ENCODE measurements at places on chromosomes 4 and X.
A peak's percentile ranks its signal among the peaks of the same experiment; 100 is the strongest.

- no peak for DNase-seq
Observed at GRCh38 chr4:6902318-6903042, 7.1 kb upstream of the TBC1D14 start.

DNA sequence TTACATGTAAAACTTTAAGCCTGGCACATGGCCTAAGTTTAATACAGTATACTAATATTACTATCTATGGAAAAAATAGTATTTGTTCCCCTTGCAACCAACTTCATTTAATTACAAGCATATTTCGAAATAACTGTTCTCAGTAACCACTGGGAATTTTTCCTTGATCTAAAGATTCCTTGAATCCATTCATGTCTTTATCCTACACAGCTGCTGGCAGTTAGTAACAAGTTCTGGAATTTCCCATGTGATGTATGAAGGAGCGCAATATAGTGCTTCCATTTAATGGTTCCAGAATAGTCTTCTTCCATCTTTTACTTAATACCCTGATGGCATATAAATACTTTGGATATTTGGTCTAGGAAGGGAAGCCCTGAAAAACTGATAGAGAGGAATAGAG is 136.5 kb downstream of the AASDH start:
- no peak for DNase-seq

DNA sequence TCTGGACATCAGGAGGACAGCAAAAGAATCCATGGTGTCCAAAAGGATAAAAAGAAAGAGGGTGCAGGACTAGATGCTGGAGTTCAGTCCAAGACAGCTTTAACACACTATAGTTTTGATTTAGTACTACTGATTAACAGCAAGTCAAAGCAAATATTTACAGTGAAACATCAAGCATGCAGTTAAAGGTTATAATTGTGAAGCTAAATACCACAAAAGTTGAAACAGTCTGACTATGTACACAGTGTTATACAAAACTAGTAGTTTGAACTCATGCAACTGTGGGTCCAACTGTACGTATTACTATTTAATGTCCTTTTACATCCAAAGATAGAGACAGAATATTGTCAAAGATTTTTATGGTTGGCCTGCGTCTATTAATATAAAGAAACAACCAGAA is 57.6 kb downstream of the CHIC2 start:
- no peak for DNase-seq

- no peak for DNase-seq
Observed at GRCh38 chr4:12409507-12410190, 981.0 kb upstream of the HS3ST1 start.

- DNase-seq = no peak
Observed at GRCh38 chr4:38495446-38495845, 168.6 kb upstream of the KLF3 start.

GRCh38 chr4:4555916-4556315 is 14.1 kb upstream of the STX18 start:
- DNase-seq = no peak

DNA sequence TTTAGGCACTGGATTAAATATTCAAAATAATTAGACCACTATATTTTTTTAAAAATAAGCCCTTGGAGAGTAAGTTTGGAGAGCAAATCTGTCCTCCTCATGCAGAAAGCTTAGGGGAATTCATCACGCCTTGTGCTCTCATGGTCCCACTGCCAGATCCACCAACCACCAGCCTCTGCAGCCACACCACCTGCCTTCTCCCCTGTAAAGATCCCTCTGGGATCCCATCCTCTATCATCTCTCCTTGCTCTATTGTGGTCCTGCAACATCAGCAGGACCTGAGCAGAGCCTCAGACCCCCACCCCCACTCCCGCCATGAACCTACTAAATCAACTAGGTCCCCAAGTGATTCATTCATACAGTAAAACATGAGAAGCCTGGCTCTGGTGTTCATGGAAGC is 482.6 kb upstream of the GALNT7 start:
- no peak for DNase-seq

DNA sequence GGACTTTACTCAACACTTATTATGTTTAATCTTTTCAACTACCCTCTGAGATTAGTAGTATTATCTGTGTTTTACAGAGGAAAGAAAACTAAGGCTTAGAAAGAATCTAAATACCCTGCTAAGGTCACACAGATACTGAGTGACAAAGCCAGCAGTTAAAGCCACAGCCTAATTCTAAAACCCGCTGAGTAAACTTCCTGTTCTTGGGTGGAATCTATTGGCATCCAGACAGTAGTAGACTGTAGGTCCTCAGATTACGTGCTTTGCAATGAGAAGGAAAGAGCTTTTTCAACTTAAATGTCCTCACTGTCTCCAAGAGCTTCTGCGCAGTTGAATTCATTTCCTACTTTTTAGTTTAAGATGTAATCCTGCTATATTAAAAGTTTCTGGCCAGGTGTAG is 126.0 kb downstream of the TENM3 start:
- no peak for DNase-seq

GRCh38 chr4:106618956-106619355 is 250.4 kb upstream of the GIMD1 start:
- DNase-seq = no peak

DNA sequence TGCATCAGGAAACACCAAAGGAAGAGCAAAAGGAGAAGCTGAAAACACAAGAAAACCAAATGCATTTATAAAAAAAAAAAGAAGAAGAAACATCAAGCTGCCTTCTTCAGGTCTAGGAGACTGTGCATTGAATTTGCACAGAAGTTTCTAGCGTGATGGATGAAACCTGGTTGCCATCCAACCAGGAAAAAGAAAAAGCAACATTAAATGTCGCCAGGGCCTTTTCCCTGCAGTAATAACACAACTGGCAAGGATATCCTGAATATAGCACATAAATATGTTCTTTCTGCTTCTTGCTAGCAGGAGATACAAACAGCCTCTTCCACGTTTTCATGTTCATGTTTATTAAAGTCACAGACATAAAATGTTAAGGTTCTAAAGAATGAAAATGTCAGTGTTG is 60.8 kb upstream of the ZFP42 start:
- DNase-seq = no peak

DNA sequence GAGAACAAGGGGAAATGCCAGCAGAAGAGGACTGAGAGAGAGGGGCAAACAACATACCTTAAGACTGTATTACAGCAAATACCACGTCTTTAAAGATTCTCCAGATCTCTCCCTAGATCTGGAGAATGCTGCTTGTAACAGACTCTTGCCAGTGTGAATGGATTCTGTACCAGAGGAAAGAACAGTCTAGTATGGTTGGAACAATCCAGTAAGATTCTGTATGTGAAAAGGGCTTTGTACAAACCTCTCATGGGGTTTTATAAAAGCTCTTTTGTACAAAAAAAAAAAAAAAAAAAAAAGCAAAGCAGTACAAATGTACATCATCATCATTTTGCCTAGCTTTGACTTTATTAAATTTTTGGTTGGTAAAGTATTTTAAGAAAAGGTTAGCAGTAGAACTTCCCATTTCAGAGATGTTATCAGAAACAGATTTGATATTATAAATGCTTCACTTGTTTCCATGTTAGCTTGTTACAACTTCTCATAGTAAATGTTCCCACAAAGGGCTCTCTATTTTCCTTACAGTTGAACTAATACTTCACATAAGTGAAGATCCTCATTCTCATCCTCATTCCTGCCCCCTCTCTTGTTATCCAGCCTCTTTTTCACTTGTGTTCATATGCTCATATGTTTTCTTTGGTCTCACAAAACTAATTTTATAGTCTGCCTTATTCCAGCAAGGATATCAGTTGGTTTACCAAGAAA is 144.2 kb downstream of the EDA start:
- DNase-seq = no peak

- no peak for DNase-seq
Observed at GRCh38 chr4:171812333-171812664, 905 bp upstream of the GALNTL6 start.

DNA sequence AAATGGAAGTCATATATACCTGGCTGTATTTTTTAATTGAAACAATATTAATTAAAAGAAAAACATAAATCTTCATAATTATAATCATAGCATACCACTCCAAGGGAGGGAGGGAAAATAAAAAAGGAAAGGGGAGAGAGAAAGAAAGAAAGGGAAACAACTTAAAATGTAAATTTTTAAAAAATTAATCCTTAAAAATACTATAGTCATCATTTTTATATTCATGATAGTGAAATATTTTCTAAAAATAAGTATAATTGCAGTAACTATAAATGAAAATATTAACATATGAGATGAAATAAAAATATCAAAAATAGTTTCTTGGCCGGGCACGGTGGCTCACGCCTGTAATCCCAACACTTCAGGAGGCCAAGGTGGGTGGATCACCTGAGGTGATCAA is 59.2 kb downstream of the DDX60L start:
- DNase-seq = no peak

- no peak for DNase-seq
Observed at GRCh38 chrX:69152417-69152841, 12.8 kb downstream of the PJA1 start.

DNA sequence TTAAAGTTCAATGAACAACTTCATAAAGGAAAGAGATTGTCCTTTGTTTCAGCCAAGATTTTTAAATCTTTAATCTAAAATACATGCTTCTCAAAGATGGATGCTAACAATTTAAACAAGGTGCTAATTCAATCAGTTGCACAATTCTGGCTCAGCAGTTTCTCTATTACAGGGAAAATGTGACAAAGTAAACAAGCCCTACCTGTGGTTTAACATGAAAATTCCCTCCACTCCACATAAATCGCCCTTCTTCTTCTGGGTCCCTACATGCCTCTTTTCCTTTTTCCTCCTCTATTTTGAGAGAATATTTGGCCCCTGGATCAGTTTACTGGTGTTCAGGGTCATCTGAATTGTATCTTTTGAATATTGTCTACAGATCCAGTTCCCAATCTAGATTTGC is 80.6 kb downstream of the FRYL start:
- no peak for DNase-seq

DNA sequence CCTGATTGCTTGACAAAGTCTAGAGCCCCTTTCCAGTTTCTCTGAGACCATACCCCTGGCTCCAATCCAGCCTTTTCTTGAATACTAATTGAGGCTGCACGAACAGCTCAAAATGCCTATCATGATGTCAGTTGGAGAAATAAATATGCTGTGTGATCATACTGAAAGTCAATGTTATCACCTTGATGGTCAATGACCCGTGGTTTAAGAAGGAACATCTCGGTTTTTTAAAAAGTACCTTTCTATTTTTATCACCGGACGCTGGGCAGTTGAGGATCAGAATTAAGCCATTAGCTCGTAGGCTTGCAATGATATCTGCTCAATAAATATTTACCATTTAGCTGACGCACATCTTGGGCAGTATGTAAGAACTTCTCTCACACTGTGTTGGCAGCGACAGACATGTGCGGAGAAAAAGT is 852 bp upstream of the WDR44 start:
- no peak for DNase-seq

GRCh38 chrX:139596068-139596467 is 65.5 kb downstream of the F9 start:
- no peak for DNase-seq

GRCh38 chr4:34636623-34637022 is 1607.7 kb downstream of the ARAP2 start:
- no peak for DNase-seq

- DNase-seq = peak; percentile 16
Observed at GRCh38 chr4:13615161-13615560, 12.4 kb downstream of the BOD1L1 start.

DNA sequence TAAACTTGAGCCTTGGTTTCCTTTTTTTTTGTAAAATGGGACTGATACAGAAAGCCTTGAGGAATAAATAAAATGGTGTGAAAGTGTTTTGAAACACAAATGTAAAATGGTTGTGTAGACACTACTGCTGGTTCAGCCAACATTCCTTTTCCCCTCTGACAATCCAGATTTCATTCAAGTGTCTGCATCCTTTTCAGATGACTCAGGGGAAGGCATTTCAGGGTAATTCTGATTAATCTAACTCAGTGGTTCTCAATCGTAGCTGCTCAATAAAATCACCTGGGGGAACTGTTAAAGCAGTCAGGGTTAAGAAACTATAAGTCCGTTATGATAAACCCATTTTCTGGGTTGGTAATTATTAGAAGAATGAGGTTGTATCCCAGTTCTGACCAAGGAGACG is 4.6 kb downstream of the ARHGAP10 start:
- DNase-seq = no peak

GRCh38 chr4:28730304-28730703 is 1869.7 kb downstream of the STIM2 start:
- DNase-seq = no peak

DNA sequence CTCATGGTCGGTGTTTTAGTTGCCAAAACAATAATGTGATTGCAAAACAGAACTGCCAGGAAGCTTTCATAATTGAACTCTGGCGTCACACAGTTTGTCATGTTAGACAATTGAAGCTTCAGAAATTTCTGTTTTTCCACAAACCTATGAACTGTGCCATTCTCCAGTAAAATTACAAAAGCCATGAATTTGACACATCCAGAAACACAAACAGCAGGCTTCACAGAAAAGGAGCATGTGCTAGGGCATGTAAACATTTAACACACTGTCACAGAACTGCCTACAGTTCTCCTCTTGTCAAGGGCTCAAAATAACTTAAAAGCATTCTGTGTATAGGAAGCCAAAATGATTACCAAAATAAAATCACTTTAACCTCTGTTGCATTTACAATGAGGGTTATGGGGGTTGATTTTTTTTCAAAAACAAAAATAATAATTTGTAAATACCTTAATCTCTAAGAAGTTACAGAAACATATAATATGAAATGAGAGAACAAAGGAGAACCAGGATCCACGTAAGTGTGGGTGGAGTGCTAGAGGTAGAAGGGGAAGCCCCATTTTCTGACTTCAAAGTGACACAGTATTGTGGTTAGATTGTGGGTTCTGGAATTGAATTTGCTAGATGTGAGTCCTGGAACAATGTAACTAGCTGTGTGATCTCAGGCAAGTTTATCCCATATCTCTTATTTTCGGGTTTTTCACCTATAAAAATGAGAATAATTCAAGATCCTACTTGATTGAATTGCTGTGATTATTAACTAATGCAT is 295.0 kb downstream of the CENPC start:
- no peak for DNase-seq

- DNase-seq = no peak
Observed at GRCh38 chr4:110669663-110670062, 46.8 kb upstream of the PITX2 start.

- no peak for DNase-seq
Observed at GRCh38 chrX:121165930-121166359, 118.5 kb downstream of the GLUD2 start.

GRCh38 chr4:112185334-112185733 is 40.1 kb downstream of the FAM241A start:
- no peak for DNase-seq

DNA sequence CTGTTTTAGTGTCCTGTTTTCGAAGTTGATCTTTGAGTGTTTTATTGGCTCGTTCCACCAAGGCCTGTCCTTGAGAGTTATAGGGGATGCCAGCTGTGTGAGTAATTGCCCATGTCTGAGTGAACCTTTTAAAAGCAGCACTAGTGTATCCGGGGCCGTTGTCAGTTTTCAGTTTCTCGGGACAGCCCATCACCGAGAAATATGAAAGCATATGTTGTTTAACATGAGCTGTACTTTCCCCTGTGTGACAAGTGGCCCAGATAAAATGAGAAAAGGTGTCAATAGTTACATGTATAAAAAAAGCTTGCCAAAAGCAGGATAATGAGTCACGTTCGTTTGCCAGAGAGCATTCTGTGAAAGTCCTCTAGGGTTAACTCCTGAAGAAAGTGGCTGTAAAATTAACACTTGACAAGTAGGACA is 48.6 kb upstream of the RASSF6 start:
- no peak for DNase-seq

Measured in CD4-positive, alpha-beta T cell treated with Interleukin-15 for 4 hours (primary cell).